Stimulated activated CD4-positive, alpha-beta T cell treated with anti-CD3 and anti-CD28 coated beads, TNF-alpha, amount 100 ng/mL, for 24 hours (primary cell): ENCODE measurements at places on chromosomes 16 and 17.

GRCh38 chr16:4544473-4544872, 5.9 kb upstream of the CDIP1 start:
- no peak for DNase-seq

DNA sequence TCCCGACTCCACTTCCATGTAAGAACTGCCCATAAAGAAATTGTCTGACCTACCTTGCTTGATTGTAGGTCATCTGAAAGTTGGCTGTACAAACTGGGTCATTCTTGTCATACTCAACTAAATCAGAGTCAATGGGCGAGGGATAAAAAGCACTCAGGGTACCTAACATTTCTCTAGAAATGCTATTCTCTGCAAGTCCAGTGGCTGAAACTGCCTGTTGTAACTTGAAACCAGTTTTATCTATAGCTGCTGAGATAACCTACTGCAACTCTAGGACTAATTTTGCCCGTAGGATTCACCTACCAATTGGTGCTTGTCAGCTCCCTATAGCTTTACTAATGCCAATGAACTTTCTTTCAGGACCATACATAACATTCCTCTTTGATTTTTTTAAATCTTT, 100.1 kb upstream of the GRIN2A start:
- DNase-seq: no peak

GRCh38 chr17:10316801-10317542, 55.8 kb downstream of the MYH13 start:
- no peak for DNase-seq

GRCh38 chr17:71966055-71966454, 154.8 kb upstream of the SOX9 start:
- no peak for DNase-seq
